ENCODE measurements at places on chromosomes 6 and 20.

DNA sequence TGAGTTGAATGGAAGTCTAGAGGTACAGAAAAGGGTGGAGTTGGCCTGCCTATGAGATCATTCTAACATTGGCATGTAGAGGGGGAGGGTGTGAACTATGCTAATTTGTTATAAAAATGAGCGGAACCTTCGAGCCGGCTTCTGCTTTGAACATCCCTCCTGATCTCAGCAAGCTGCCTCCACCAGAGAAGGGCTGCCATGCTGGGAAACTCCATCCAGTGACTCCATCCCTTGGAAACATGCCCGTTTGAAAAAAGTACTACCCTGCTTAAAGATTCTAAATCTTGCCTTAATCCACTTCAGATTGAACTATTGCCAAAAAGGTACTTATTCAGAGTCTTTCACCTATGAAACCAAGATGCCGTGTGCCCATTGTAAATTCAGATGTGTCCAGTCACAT, 43.6 kb upstream of the TMEM170B start:
- DNase-seq: no peak

DNA sequence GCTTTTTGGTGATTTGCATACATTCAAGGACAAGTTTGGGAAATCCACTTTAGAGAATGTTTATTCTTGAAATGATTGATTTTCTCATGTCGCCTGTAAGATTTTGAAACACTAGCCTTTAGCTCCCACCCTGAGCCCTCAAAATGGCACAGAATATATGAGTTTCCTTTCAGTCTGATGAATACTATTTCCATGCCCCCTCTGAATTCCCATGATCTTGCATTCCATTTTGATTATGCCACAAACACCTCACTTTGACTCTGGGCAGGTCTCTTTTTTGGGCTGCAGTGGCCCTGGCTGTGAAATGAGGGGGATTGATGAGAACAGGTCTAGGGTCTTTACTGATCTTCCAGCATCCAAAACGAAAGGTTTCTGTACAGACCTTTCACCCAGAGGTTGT, 50.4 kb downstream of the SULF2 start:
- DNase-seq: no peak

- DNase-seq: no peak
These were observed 246.7 kb downstream of the CD109 start for GRCh38 chr6:73942592-73943186.

DNA sequence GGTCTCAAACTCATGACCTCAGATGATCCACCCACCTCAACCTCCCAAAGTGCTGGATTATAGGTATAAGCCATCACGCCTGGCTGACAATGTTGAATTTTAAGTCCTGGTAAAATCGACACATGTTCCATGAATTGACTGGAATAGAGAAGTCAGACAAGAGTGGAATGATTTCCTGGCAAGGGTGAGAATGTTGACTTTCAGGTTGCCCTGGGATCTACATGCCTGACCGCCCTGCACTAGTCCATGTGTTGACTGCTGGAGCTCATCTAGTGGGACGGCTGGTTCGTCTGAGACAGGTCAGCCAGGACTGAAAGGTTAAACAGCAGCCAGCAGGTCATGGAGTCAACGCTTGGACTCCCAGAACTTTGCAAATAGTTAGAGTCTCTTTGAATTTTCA, 88.8 kb downstream of the SASH1 start:
- no peak for DNase-seq
